ENCODE measurements at places on chromosomes 12 and 14.

DNA sequence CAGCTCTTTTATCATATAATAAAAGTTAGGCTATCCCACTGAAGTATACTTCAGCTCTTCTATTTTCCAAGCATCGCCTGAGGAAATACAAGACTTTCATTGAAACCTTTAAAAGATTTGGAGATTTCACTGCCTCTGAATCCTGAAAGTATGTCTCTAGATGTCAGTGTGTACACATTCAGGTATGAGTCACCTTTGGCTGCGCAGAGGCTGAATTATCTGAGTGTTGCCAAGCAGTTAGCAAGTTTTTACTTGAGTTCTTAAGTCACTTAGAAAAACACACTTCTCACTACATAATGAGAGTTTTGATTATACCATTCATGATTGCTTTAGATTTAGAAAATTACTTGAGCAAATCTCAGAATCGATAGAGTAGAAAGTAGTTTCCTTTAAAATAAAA, 210.3 kb downstream of the TMTC2 start:
- no peak for DNase-seq

- DNase-seq: no peak
These were observed 31.8 kb downstream of the SLC8B1 start for GRCh38 chr12:113302886-113303640.

DNA sequence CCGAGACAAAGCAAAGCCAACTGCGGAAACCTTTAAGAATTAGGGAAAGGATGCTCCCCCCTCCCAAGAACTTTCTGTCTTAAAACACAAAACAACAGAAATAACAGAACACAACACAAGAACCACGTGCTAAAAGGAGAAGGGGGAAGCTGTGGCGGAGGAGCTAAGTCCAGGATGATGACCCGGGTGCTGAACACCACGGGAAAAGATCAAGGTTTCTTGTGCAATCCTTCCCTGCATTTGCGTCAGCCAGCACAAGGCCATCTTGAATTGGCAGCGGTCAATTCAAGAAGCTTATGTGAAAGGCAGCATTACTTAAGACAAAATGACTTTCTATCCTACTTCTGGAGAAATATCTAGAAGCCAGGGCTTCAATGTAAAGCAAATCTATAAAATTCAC, 11.0 kb upstream of the CREBL2 start:
- no peak for DNase-seq

DNA sequence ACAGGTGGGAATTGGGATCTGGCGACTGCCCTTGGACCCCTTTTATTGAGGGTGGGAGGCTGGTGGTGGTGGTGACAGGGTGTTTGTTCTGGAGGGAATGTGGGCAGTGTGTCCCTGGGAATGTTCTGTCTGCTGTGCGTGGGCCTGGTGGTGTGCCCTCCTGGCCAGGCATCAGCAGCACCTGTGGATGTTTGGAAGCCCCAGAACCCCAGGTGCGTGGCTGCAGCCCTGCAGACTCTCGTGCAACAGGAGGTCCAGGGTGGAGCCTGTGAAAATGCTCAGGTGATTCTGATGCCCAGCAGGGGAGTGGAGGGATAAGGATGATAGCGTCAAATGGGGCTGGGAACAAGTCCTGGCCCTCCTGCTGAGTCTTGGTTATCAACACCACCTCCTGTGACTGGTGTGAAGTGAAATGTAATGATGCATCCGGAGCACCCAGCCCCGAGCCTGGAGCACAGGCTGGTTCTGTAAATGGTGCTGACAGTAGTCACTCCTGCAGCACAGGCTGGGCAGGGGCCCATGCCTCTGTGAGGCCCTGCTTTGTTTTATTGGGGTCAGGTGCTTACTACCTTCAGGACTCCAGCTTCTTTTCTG, 176.6 kb downstream of the TSPAN9 start:
- DNase-seq: no peak

DNA sequence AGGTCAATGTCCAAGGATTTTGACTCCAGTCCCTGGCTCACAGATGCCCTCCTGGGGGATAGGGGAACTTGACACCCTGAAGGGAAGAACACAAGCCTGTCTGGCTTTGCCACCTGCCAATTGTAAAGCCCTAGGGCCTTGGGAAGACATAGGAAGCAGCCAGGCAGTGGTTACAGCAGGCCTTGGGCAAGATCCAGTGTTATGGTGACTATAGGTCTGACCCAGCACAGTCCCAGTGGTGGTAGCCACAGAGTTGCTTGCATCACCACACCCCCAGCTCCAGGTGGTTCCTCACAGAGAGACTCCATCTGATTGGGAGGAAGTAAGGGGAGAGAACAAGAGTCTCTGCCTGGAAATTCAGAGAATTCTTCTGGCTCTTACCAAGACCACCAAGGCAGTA, 24.2 kb downstream of the OR6C68 start:
- DNase-seq: no peak

DNA sequence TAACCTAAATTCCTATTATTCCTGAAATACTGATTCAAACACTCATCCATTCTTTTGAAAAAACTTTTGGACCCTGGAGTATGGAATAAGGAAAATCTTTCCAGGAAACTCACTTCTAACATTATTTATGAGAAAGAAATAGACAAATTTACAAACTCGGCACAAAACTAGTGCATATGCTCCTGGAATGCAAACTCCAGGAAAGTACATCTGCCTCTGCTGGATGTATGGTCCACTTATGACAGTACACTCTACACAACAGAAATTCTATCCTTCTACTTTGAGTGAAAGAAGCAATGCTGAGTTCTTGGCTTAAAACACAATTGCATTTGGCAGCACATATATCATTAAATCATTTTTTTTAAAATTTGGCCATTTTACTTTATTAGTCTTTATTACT, 700.5 kb upstream of the STXBP6 start:
- no peak for DNase-seq

GRCh38 chr14:35352274-35353233, 52.0 kb downstream of the NFKBIA start:
- no peak for DNase-seq

DNA sequence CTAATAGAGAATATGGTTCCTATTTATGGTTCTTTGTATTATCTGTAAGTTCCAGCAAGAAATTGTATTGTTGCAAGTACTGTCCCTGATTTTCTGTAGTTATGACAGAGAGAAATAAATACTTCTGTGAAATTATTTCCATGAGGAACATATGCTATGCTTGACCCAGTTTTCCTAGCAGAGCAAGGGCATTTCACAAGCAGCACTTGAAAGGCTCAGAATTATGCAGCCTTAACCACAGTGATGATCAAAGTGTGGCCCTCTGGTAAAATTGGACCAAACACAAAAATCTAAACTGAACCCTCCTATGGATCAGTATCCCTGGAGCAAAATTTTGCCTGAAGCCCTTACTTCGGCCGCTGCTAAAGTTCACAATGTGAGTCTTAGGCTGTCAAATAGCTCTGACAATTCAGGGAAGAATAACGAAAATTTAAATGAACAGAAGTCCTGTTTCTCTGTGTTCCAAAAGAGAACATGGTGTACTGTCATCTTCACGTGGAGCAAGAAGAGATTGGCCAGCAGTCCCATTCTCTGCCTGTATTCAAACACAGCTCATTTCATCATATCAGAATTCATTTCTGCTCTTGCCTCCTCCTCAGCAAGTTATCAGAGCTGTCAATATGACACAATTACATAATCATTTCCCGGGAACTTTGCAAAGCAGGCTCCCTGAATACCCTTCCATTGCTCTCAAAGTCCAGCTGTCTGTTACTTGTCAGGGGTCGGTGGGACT, 471.9 kb downstream of the RPS29 start:
- DNase-seq: no peak

DNA sequence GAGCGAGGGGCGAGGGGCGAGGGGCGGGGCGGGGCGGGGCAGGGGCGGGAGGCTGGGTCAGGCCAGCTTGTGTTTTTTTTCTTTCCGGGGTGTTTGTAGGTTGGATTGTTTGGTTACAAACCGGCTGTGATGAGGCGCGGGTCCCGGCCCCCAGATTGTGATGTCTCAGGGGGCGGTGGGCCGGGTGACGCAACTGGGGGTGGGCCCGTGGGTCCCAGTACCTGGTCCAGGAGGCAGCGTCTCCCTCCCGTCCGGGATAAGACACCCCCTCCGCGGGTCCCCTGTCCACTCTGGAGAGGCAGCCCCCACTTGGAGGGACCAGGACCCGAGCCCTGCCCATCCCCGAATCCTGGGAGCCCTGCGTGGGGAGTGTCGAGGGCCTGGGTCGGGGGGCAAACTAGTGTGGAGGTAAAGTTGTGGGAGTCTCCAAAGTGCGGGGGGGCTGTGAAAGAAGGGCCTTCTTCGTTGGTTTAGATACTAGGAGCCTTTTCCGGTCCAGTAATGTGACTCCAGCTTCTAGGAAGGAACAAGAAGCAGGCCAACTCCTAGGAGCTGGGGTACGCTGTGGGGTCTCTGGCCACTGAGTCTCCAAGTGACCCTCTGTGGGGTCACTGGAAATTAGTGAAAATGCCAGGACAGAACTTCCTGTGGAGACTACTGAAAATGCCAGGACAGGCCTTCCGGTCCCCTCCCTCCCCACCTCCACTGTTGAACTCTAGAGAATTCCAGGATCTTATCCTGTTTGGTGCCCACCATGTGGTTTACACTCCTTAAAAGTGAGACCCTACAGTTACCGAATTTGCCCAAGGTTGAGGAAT, 579 bp upstream of the CLMN start:
- no peak for DNase-seq

DNA sequence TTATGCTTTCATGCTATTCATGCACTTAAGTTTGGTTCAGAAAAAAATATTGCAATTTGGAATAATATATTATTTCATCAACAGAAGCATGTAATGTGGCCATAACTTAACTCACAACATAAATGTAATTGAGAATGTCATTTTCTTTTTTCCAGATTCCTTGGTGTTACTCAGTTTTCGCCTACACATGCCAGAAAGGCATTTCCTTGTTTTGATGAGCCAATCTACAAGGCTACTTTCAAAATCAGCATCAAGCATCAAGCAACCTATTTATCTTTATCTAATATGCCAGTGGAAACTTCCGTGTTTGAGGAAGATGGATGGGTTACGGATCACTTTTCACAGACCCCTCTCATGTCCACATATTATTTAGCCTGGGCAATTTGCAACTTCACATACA, 14.4 kb downstream of the TRHDE start:
- no peak for DNase-seq

DNA sequence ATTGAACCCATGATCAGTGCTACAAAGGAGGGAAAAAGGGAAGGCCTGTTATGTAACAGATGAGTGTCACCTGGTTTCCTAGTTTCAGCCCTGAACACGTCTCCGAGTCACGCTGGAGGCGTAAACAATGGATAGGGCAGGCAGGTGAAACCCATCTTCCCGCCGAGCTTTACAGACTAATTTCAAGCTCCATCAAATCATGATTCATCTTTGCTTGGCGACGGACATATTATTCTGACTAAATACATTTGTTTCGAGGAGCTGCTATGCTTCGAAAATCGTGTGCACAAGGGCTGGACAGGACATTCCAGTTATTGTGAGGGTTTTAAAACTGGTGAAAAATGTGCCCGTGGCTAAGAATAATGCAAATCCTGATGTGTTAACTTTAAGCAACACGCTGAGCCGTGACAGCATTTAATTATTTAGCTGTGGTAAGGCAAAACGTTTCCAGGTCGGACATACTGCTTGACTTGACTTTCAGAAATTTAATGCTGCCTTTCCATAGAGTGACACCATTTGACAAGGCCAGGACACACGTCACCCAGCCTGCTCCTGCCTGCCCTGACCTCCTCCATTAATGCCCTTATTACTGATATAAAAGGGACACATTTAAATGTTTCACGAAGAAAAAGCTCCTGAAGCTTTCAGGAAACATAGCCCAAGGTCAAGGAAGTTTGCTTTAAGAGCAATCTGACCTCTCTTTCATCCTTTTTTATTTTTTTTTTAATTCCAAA, 1203.5 kb upstream of the TMEM132C start:
- no peak for DNase-seq

DNA sequence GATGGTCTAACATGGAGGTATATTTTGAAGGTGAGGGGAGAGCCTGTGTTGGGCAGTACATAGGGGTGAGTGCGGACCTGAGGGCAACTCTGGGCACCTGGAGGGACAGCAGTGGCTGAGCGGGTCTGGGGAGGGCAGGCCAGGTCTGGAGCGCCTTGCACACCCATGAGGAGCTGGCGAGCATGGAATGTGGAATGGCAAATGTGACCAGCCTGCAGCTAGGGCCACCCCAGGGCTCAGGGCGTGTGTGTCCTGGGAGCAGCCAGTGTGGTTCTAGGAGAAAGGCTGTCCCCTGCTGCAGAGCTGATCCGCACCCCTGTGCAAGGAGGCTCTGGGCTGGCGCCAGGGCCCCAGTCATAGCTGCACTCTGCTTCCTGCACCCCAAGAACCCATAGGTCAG, 24.5 kb downstream of the BCL7A start:
- DNase-seq: no peak

DNA sequence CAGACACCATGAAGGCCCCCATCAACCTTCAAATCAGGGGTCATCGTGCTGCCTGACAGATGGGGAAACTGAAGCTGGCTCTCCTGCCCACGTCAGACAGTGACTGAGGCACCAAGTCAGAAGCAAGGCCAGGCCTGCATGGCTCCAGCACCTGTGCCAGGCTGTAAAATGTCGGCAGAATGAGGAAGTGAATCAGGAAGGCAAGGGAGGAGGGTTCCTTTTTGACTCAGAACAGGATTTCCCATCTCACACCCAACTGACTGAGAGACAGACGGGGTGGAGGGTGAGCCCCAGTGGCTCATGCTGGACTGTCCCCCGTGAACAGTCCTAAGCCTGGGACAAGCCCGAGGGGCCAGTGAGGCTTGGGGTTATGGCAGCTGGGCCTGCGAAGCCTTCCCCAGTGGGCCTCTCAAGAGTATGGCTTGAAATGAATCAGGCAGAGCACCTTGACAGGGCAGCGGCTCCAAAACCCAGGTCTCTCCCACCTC, 20.9 kb downstream of the SYNE3 start:
- peak; percentile 44 for DNase-seq

- DNase-seq: no peak
These were observed 525 bp upstream of the GPR68 start for GRCh38 chr14:91245029-91245428.

DNA sequence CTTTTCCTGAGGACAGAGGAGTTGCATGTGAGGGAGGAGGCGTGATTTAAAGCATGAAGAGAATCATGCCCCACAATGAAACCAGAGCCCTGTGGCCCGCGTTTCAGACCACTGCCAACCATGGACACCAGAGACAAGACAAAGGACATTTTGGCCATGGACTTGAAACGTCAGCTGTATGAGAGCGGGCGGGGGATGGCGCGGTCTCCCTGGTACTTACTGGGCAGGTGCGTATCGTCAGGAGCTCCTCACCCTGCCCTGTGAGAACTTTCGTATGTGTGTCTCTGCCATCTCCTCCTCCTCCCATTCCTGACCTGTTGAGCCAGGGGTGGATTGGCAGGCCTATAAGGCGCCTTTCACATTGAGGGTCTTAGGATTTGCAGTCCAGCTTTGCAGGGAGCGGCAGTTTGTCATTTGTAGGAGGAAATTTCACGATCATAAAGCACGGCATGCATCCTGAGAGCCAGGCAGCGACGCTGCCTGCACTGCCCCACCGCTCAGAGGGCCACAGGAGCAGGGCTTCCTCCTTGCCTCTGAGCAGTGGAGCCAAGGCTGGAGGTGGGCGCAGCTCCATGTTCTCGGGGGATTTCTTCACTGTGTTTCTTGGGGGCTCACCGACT, 22.2 kb downstream of the SFSWAP start:
- no peak for DNase-seq
